ENCODE measurements at places on chromosomes 5 and 9.

GRCh38 chr9:134346151-134346550, 19.9 kb downstream of the RXRA start:
- no peak overlapping the region for H3K27ac ChIP-seq
- peaks cover 5% of the 10 kb centered on the region for H3K4me1 ChIP-seq
- H3K36me3 ChIP-seq = no peaks in the 10 kb centered on the region
- H3K27me3 ChIP-seq = no peaks in the 10 kb centered on the region

GRCh38 chr5:104541141-104541785, 978.7 kb upstream of the NUDT12 start:
- no peak overlapping the region for H3K4me3 ChIP-seq
- no peak overlapping the region for H3K27ac ChIP-seq
- no peaks in the 10 kb centered on the region for H3K36me3 ChIP-seq
- DNase-seq = no peak
- H3K27me3 ChIP-seq = no peaks in the 10 kb centered on the region

GRCh38 chr9:97478301-97478981, 23.0 kb upstream of the TMOD1 start:
- DNase-seq = no peak
- no peak overlapping the region for H3K4me3 ChIP-seq
- H3K36me3 ChIP-seq = peaks cover 24% of the 10 kb centered on the region
- no peaks in the 10 kb centered on the region for H3K27me3 ChIP-seq
- peaks cover 3% of the 10 kb centered on the region for H3K4me1 ChIP-seq

DNA sequence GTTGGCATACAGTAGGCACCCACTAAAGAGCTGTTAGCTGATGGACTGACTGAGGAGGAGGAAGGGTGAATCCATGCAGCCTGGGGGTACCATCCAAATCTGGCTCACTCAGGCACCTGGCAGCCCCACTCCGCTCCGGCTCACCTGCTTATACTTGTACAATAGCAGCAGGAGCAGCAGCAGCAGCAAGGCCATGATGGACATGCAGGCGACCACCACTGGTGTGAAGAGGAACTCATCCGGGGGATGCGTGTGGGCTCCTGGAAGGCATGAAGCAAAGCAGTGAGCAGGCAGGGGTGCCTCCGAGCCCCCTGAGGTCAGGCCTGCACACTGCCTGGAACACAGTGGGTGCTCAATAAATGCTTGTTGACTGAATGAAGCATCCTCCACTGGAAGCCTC, 18.3 kb downstream of the CSF1R start:
- H3K27ac ChIP-seq = peak overlapping the region; percentile 75
- DNase-seq = no peak
- H3K4me1 ChIP-seq = peaks cover 15% of the 10 kb centered on the region

DNA sequence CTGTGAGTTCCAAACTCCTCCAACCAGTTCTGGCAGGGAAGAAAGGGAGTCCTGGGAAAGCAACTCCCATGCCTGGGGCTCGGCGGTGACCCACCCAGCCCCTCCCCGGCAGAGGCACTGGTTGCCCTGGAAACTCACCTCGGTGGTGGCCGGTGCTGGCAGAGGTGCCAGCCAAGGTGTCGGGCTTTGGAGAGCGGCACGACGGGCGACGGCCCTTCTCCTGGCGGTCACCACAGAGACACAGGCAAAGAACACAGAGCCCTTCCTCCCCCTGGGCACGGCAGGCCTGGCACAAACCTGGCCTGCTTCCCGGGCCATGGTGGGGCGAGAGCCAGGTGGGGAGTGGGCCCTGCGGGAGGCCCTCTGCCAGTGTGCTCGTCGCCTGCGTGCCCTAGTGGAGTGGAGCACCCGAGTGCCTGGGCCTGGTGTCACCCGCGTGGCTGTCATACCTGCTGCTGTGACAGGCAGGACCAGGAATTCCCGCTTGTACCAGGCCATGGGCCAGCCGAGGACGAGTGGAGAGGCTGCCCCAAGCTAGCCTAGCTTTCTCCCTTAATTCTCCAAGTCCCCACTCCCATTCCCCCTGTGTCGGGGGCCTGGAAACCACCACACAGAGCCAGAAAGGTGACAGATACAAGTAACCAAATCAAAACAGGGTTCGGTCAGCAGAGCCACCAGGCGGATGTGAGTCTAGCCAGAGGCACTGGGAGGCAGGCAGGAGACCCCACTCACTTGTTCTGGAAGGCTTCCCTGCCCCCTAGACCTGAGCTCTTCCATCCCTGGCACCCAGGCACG, 8.2 kb upstream of the RALGDS start:
- no peaks in the 10 kb centered on the region for H3K36me3 ChIP-seq
- peak overlapping the region; percentile 84 for H3K4me3 ChIP-seq
- peak overlapping the region; percentile 98 for H3K27ac ChIP-seq
- DNase-seq = no peak

GRCh38 chr9:111955048-111955447, 58.4 kb downstream of the UGCG start:
- no peak for DNase-seq
- H3K4me1 ChIP-seq = peaks cover 9% of the 10 kb centered on the region
- H3K27ac ChIP-seq = no peak overlapping the region
- H3K4me3 ChIP-seq = no peak overlapping the region
- H3K27me3 ChIP-seq = no peaks in the 10 kb centered on the region

DNA sequence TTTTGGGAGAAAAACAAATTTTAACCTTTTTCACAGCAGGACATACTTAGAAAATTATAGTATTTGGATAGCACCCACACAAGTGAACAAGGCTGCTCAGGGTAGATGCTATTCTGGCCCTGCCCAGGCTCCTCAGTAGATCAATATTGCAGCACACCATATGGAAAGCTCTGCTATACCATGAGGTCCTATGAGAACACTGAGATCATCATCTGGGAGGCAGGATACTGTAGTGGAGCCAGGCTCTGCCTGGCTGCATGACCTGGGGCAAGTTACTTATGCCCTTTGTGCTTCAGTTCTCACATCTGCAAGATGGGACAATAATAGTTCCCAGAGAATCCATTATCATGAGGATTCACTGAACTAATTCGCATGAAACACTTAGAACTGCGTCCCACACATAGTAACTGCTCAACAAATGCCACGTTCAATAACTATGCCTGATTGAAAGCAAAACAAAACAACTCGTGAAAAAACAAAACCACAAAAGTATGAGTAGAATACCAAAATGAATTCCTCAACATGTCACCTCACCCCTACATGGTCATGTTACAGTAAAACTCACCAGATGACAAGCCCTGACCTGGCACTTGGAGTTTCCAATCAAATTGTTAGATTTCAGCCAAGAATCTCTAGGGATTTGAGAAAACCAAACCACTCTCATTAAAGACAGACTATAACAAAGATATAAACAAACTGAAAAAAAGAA, 31.9 kb downstream of the ARSB start:
- peaks cover 18% of the 10 kb centered on the region for H3K36me3 ChIP-seq
- peak overlapping the region; percentile 64 for H3K27ac ChIP-seq
- H3K4me3 ChIP-seq = peak overlapping the region; percentile 77
- no peak for DNase-seq
- H3K4me1 ChIP-seq = peaks cover 28% of the 10 kb centered on the region

GRCh38 chr9:126347911-126348760, 21.5 kb downstream of the MVB12B start:
- peaks cover 7% of the 10 kb centered on the region for H3K4me1 ChIP-seq
- peaks cover 12% of the 10 kb centered on the region for H3K36me3 ChIP-seq
- H3K4me3 ChIP-seq = no peak overlapping the region
- DNase-seq = no peak
- no peaks in the 10 kb centered on the region for H3K27me3 ChIP-seq

DNA sequence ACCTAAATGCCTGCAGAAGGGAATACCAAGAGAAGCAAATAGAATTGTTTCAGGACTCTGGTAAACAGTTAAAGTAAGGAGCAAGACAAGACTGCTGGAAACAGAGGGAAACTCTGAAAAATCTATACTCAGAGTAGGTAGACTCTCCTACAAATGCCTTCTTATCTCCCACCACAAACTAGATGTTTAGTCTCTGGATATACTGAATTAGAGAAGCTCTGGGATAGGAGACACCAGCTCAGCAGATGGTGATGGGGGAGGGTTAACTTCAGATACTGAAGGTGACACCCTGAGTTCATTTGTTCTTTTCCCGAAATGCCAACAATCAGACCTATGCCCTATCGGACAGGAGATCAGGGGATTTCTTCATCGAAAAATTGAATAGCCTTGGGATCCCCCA, 54.1 kb upstream of the CHD1 start:
- no peak overlapping the region for H3K27ac ChIP-seq
- H3K4me1 ChIP-seq = peaks cover 5% of the 10 kb centered on the region
- peaks cover 10% of the 10 kb centered on the region for H3K27me3 ChIP-seq
- H3K4me3 ChIP-seq = no peak overlapping the region
- no peak for DNase-seq
- no peaks in the 10 kb centered on the region for H3K36me3 ChIP-seq

DNA sequence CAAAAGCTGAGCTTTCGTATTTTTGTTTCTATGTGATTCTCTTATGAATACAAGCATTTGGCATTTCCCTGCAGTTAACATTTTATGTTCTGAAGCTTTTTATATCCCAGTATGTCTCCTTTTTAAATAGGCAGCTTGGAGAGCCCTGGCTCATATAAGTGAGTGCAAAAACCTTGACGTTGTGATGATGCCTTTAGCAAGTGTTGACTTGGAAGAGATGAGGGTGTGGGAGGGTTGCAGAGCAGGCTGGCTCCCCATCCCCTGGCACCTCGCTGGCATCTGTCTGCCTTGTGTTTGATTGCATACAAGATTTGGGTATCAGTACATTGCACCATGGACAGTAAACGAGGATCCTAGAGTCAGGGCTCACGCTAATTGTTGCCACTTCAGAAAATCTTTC, 42.1 kb upstream of the DIRAS2 start:
- DNase-seq = no peak
- no peak overlapping the region for H3K27ac ChIP-seq
- H3K4me3 ChIP-seq = no peak overlapping the region
- peaks cover 17% of the 10 kb centered on the region for H3K27me3 ChIP-seq
- peaks cover 6% of the 10 kb centered on the region for H3K36me3 ChIP-seq
- H3K4me1 ChIP-seq = no peaks in the 10 kb centered on the region

- no peak overlapping the region for H3K27ac ChIP-seq
- no peak overlapping the region for H3K4me3 ChIP-seq
- DNase-seq = no peak
These were observed 1755.4 kb upstream of the ACO1 start for GRCh38 chr9:30628915-30629567.

- no peak overlapping the region for H3K27ac ChIP-seq
- no peak overlapping the region for H3K4me3 ChIP-seq
- peaks cover 39% of the 10 kb centered on the region for H3K36me3 ChIP-seq
- H3K4me1 ChIP-seq = peaks cover 48% of the 10 kb centered on the region
These were observed 35.4 kb downstream of the OTULIN start for GRCh38 chr5:14699807-14700400.

- no peak for DNase-seq
- peaks cover 22% of the 10 kb centered on the region for H3K27me3 ChIP-seq
- no peak overlapping the region for H3K4me3 ChIP-seq
These were observed 225.5 kb downstream of the NDUFS4 start for GRCh38 chr5:53785924-53786323.

DNA sequence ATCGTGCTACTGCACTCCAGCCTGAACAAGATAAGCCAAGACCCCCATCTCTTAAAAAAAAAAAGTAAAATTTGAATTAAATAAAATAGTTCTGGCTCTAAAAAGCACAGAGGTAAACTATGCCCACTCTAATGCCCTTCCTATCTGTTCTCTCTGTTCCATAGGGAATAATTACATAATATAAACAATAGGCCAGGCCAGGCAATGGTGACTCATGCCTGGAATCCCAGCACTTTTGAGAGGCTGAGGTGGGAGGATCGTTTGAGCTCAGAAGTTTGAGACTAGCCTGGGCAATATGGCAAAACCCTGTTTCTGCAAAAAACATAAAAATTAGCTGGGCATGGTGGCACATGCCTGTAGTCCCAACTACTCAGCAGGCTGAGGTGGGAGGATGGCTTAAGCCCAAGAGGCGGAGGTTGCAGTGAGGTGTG, 47.4 kb downstream of the MYO10 start:
- no peaks in the 10 kb centered on the region for H3K36me3 ChIP-seq
- no peaks in the 10 kb centered on the region for H3K27me3 ChIP-seq
- H3K27ac ChIP-seq = no peak overlapping the region
- no peak for DNase-seq
- no peaks in the 10 kb centered on the region for H3K4me1 ChIP-seq

DNA sequence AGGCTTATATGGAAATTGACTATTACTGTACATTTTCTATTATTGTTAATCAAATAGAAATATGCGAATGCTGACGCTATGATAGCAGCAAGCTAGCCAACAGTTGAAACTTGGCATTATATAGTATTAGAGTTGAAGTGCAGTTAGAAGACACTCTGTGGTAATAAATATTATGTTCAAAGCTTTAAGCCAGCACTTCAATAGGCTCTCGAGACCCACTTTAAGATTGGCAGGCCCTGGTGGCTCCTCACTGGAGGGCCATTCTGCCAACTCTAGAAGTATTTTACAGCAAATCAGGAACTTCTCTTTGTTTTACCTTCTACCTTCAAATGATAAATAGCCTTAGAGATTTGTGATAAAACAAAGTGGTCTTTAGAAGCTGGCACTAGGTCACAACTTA, 2029.0 kb upstream of the WWC1 start:
- H3K4me1 ChIP-seq = no peaks in the 10 kb centered on the region
- no peaks in the 10 kb centered on the region for H3K27me3 ChIP-seq
- no peaks in the 10 kb centered on the region for H3K36me3 ChIP-seq
- H3K4me3 ChIP-seq = no peak overlapping the region
- H3K27ac ChIP-seq = no peak overlapping the region
- no peak for DNase-seq

DNA sequence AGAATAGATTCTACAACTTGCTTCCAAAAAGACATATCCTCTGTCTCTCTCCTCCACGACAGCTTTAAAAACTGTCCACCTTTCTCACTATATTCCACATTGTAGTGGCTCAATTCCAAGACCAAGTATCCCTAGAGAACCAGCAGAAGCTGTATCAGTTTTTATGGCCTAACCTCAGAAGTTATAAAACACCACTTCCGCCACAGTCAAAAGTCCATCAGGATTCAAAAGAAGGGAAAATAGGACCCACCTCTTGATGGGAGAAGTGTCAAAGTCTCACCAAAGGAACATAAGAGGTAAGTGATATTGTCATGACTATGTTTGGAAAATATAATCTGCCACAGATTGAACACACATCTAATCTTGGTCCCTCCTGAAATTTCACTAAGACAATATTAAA, 299.2 kb upstream of the RGMB start:
- no peaks in the 10 kb centered on the region for H3K27me3 ChIP-seq
- no peak for DNase-seq
- no peaks in the 10 kb centered on the region for H3K4me1 ChIP-seq

GRCh38 chr5:15887093-15887492, 292.5 kb downstream of the MARCHF11 start:
- H3K36me3 ChIP-seq = no peaks in the 10 kb centered on the region
- no peak overlapping the region for H3K4me3 ChIP-seq
- DNase-seq = no peak
- H3K27ac ChIP-seq = no peak overlapping the region

GRCh38 chr5:124342584-124342983, 403.9 kb downstream of the ZNF608 start:
- no peaks in the 10 kb centered on the region for H3K4me1 ChIP-seq
- H3K27me3 ChIP-seq = no peaks in the 10 kb centered on the region
- H3K27ac ChIP-seq = no peak overlapping the region
- no peak overlapping the region for H3K4me3 ChIP-seq
- H3K36me3 ChIP-seq = no peaks in the 10 kb centered on the region
- no peak for DNase-seq

- peaks cover 2% of the 10 kb centered on the region for H3K27me3 ChIP-seq
- DNase-seq = no peak
- no peaks in the 10 kb centered on the region for H3K4me1 ChIP-seq
- H3K4me3 ChIP-seq = no peak overlapping the region
- peaks cover under 1% of the 10 kb centered on the region for H3K36me3 ChIP-seq
These were observed 165.1 kb downstream of the CAAP1 start for GRCh38 chr9:26727471-26727870.
